ENCODE measurements at places on chromosomes 1 and 21.
A peak's percentile ranks its signal among the peaks of the same experiment; 100 is the strongest.

GRCh38 chr1:73998348-73998959 lies 199.5 kb downstream of the LRRIQ3 start:
- DNase-seq, result peak; percentile 52

- DNase-seq, result peak; percentile 11
These were observed 6.7 kb upstream of the CFAP126 start for GRCh38 chr1:161374373-161374772.

DNA sequence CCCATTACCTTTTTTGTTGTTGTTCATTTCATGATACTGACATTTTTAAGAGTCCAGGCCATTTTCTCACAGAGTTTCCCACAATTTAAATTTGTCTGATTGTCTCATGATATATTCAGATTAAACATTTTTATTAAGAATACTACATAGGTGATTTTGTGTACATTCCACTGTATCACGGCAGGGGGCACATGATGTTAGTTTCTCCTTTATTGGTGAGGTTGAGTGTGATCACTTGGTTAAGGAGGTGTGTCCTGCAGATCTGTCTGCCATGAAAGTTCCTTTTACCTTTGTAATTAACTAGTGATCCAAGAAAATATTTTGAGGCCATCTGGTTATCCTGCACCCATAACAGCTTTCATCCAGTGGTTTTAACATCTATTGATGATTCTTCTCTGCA lies 11.8 kb downstream of the RTCA start:
- no peak for DNase-seq

DNA sequence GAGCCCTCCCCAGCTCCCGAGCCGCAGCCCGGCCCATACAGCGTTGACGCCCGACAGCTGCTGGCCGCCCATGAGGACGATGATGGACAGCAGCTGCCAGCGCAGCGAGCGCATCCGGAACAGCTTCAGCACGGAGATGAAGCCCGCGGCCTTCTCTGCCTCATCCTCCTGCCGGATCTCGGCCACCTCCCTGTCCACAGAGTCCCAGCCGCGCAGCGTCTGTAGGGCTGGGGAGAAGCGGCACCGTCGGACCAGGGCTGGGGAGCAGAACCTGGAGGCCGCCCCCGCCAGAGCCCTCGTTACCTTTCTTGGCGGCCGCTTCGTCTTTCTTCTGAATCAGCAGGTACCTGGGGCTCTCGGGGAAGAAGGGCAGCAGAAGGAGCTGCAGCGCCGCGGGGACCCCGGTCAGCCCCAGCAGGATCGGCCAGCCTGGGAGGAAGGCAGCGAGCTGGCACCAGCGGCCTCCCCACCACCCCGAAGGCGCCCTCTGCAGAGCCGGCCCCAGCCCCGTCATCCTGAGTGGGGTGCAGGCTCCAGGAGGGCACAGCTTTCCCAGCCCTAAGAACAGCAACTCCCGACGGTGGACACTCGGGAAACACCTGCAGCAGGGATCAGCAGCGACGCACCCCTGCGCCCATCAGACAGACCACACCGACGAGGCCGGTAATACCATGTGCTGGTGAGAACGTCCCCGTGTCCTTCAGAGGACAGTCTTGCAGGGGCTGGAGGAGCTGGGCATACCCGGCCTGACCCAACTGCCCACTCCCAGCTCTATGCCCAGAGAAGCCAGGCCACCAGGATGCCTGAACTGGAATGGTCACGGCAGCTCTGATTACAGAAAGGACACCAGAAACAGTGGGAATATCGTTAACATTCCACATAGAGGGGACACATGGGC lies 13.8 kb upstream of the SLC2A7 start:
- DNase-seq, result no peak

DNA sequence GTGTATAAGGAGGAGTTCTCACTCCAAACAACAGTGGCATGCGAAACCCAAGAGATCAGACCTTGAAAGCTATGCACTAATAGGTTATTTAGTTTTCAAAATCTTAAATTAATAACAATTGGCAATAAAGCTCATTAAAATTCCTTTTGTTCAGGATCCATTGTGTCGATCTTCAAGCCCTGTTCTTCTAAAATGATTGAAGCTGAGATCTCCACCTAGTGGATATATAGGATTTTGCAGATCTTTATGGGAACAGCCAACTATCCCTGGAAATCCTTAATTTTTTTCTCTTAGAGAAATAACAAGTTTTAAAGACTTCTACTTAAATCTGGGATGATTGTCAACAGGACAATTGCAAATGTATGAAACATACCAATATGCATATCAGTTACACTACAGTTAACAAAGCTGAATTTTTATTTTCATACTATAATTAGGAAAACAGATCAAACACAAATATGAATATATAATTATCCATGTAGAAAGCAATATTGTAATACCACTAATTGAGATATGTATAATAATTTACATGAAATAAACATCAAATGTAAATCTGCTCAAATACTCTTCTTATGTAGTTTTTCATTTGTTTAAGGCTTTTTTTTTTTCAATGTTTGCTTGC lies 43.3 kb downstream of the LRRC53 start:
- DNase-seq, result peak; percentile 69

DNA sequence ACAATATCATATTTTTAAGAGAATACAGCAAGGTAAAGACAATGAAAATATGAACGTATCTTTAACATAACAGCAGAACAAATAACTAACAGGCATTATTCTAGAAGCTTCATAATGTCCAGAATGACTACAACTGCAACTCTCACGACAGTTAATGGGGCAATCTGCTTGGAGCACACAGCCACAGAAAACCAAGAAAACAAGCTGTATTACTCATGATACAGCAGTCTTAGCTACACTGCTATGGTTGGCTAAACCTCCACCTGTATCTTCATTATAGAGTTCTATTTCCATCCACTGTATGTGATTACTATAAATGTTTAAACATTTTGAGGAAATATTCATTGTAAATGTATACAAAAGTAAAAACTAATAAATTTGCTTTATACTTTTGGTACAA lies 139.9 kb downstream of the DPYD start:
- no peak for DNase-seq

GRCh38 chr1:44655609-44656008 lies 18.7 kb downstream of the TMEM53 start:
- peak; percentile 49 for DNase-seq

DNA sequence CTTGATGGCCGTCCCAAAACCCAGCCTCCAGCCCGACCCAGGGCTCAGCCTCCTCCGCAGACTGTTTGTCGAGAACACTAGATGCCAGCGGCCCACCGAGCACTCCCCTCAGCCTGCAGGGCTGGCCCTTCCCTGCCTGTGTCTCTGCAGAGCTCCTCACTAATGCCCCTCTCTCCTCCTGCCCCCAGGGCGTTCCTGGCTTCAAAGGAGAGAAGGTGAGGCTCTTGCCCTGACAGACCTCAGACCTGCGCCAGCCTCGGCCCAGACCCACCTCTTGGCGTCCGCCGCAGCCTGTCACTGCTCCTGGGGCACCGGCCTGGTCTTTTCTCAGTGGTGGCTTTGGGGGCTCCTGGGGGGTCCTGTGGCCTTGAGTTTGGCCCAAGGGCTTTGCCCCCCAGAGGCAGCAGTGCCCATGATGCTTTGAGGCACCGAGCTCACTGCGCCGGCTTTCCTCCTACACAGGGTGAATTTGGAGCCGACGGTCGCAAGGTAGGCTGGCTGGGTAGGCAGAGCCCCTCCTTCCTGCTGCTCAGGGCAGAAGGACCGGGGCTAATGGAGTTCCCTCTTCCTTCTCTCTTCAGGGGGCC lies 18.4 kb downstream of the COL6A2 start:
- no peak for DNase-seq

DNA sequence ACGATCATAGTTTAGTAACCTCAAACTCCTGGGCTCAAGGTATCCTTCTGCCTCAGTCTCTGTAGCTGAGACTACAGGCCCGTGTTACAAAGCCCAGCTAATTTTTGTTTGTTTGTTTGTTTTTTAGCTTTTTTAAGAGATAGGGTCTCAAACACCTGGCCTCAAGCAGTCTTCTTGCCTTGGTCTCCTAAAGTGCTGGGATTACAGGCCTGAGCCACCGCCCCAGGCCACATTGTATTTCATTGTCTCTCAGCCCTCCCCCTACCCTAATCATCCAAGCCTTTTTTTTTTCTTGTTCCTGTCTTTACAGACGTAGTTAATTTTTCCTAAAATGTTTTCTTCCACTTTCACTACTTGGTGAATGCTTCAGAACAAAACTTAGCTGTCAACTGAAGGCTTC lies 5.4 kb downstream of the CDC7 start:
- no peak for DNase-seq

- peak; percentile 48 for DNase-seq
These were observed 108.7 kb downstream of the PRDM2 start for GRCh38 chr1:13808729-13809131.

- DNase-seq, result peak; percentile 65
These were observed 87.0 kb upstream of the IRF2BP2 start for GRCh38 chr1:234697015-234697414.

GRCh38 chr1:170604065-170604464 lies 59.9 kb upstream of the PRRX1 start:
- peak; percentile 13 for DNase-seq

GRCh38 chr1:239811211-239811885 lies 280.3 kb upstream of the FMN2 start:
- peak; percentile 33 for DNase-seq

GRCh38 chr1:36369061-36369861 lies 16.5 kb downstream of the STK40 start:
- DNase-seq, result peak; percentile 85

GRCh38 chr1:16139473-16139962 lies 16.4 kb downstream of the EPHA2 start:
- DNase-seq, result peak; percentile 90

GRCh38 chr1:16076031-16076864 lies 2.8 kb upstream of the FAM131C start:
- peak; percentile 89 for DNase-seq

DNA sequence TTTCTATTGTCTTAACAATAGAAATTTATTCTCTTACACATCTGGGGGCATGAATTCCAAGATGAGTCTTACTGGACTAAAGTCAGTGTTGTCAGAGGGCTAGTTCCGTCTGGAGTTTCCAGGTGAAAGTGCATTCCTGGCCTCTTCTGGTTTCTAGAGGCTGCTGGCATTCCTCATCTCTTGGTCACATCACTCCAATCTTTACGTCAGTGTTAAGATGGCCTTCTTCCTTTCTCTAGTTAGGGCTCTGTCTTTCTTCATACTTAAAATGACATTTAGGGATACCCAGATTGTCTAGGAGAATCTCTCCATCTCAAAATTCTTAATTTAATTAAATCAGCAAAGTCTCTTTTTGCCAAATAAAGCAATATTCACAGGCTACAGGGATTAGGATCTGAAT lies 13.3 kb upstream of the PDC start:
- peak; percentile 8 for DNase-seq

- no peak for DNase-seq
These were observed 53.4 kb upstream of the RPL11 start for GRCh38 chr1:23638188-23638619.

DNA sequence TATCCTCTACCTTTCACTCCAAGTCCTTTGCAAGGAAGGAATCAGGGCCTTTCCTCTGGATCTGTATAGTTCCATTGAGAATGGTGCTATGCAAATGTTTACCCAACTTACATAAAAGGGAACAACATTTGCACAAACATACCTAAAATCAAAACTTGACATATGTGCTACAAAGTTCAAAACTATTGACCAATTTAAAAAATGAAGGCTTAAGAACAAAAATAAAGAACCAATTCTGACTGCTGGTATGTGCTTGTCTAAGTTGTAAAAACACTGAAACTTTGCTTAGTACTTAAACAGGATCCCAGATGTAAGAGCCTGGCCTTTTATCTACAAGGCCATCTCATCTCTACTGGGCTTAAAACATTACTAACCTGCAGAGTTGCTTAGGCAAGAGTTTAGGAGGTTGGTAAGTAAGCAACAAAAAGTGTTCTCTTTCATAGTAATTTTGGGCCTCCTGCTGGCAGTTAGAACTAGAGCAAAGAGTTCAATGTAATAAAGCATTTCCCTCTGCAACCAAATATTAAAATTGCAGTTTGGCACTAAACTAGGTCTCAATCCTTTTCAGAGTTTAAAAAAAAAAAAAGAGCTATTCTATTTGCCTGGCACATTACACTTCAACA lies 2.0 kb downstream of the SCMH1 start:
- peak; percentile 48 for DNase-seq

GRCh38 chr1:50702395-50702794 lies 257.7 kb downstream of the FAF1 start:
- no peak for DNase-seq
